ENCODE measurements at places on chromosomes 13 and 19. TPM values are rescaled to one million over a fixed set of nuclear protein-coding genes. Genes with fewer than 3 reads are reported as not detected.

The OSCAR gene
- total RNA-seq: 0.07 TPM

The PINLYP gene
- 2.3 TPM for total RNA-seq

The SOHLH2 gene
- 0.07 TPM for total RNA-seq

The CRLF1 gene
- total RNA-seq: not detected

The CPAMD8 gene
- total RNA-seq: 0.28 TPM

The CEACAM21 gene
- 0.73 TPM for total RNA-seq

The ZIC2 gene
- not detected for total RNA-seq

The ZNF491 gene
- 0.86 TPM for total RNA-seq

The CCDC106 gene
- total RNA-seq: 6.1 TPM

The SCEL gene
- total RNA-seq: under 0.01 TPM

The CEACAM7 gene
- not detected for total RNA-seq

The CHST8 gene
- 0.07 TPM for total RNA-seq

The MAG gene
- total RNA-seq: 0.07 TPM

The CLIP3 gene
- 2.6 TPM for total RNA-seq

The GMIP gene
- 7.2 TPM for total RNA-seq

The ZNF729 gene
- total RNA-seq: not detected

The IGFL2 gene
- total RNA-seq: not detected

The C5AR1 gene
- not detected for total RNA-seq

The ZFP28 gene
- total RNA-seq: 10.4 TPM

The LILRA1 gene
- not detected for total RNA-seq

The TNNI3 gene
- not detected for total RNA-seq

Measured in pulmonary artery endothelial cell (primary cell).